ENCODE measurements at places on chromosomes 3 and 15. TPM values are rescaled to one million over a fixed set of nuclear protein-coding genes. Genes with fewer than 3 reads are reported as not detected.

GADL1 gene
- 33.1 TPM for total RNA-seq

ANKRD63 gene
- total RNA-seq = 2.4 TPM

KLF15 gene
- 12.1 TPM for total RNA-seq

TUSC7 gene
- not detected for total RNA-seq

RHOV gene
- 11.8 TPM for total RNA-seq

QTRT2 gene
- total RNA-seq = 26.2 TPM

CLDN1 gene
- 17.7 TPM for total RNA-seq

TNIK gene
- total RNA-seq = 56.6 TPM

APOD gene
- 34.5 TPM for total RNA-seq

APEH gene
- 82.7 TPM for total RNA-seq

RARB gene
- total RNA-seq = 14.4 TPM

TNFSF10 gene
- total RNA-seq = 17.3 TPM

FBN1 gene
- total RNA-seq = 411 TPM

SLC38A3 gene
- total RNA-seq = 1.2 TPM

ZNF860 gene
- total RNA-seq = 1.9 TPM

GP5 gene
- 0.21 TPM for total RNA-seq

ADAMTS9 gene
- 165 TPM for total RNA-seq

RASGRP1 gene
- total RNA-seq = 2.1 TPM

SKOR1 gene
- total RNA-seq = 0.31 TPM

FGD5 gene
- total RNA-seq = 26.1 TPM

ARL6IP5 gene
- total RNA-seq = 115 TPM

GPR62 gene
- total RNA-seq = 0.41 TPM

POLG gene
- 44.7 TPM for total RNA-seq

MAP6D1 gene
- 27.5 TPM for total RNA-seq

IRAK2 gene
- 6.3 TPM for total RNA-seq

GALNT15 gene
- 5.5 TPM for total RNA-seq

CALML4 gene
- total RNA-seq = 4.3 TPM

SLC22A14 gene
- not detected for total RNA-seq

STXBP5L gene
- total RNA-seq = not detected

ZPLD1 gene
- not detected for total RNA-seq

RBMS3 gene
- total RNA-seq = 81.1 TPM

FGF7 gene
- 35.0 TPM for total RNA-seq

HAPLN3 gene
- 6.1 TPM for total RNA-seq

HCN4 gene
- total RNA-seq = not detected

GOLGA6L10 gene
- 4.1 TPM for total RNA-seq

CLRN1 gene
- total RNA-seq = 0.31 TPM

IGSF10 gene
- 15.3 TPM for total RNA-seq

OSTN gene
- 9.5 TPM for total RNA-seq

GDPGP1 gene
- 5.6 TPM for total RNA-seq

SH3GL3 gene
- 7.1 TPM for total RNA-seq

PPP1R14D gene
- not detected for total RNA-seq
